Mononuclear cell (primary cell): ENCODE measurements at places on chromosomes 16 and 17. TPM values are rescaled to one million over a fixed set of nuclear protein-coding genes. Genes with fewer than 3 reads are reported as not detected.

GRAPL gene
- 5.1 TPM for total RNA-seq

RAB26 gene
- total RNA-seq, result not detected

IL17C gene
- total RNA-seq, result 0.21 TPM

NOL11 gene
- total RNA-seq, result 76.5 TPM

KRT20 gene
- not detected for total RNA-seq

SLC6A2 gene
- total RNA-seq, result not detected

C16orf46 gene
- total RNA-seq, result not detected

HAGHL gene
- total RNA-seq, result 4.6 TPM

MYH8 gene
- total RNA-seq, result not detected

PABPN1L gene
- not detected for total RNA-seq

ITGAL gene
- 150 TPM for total RNA-seq

KRT36 gene
- not detected for total RNA-seq

CDH11 gene
- total RNA-seq, result 0.31 TPM

ALOX12 gene
- total RNA-seq, result 4.4 TPM

TBC1D3I gene
- not detected for total RNA-seq

ZPBP2 gene
- total RNA-seq, result not detected

TMUB2 gene
- 20.4 TPM for total RNA-seq
